Stimulated activated CD8-positive, alpha-beta memory T cell treated with anti-CD3 and anti-CD28 coated beads, Interleukin-2, amount 100 ng/mL, for 1 hour (primary cell): ENCODE measurements at places on chromosomes 11 and 22.

DNA sequence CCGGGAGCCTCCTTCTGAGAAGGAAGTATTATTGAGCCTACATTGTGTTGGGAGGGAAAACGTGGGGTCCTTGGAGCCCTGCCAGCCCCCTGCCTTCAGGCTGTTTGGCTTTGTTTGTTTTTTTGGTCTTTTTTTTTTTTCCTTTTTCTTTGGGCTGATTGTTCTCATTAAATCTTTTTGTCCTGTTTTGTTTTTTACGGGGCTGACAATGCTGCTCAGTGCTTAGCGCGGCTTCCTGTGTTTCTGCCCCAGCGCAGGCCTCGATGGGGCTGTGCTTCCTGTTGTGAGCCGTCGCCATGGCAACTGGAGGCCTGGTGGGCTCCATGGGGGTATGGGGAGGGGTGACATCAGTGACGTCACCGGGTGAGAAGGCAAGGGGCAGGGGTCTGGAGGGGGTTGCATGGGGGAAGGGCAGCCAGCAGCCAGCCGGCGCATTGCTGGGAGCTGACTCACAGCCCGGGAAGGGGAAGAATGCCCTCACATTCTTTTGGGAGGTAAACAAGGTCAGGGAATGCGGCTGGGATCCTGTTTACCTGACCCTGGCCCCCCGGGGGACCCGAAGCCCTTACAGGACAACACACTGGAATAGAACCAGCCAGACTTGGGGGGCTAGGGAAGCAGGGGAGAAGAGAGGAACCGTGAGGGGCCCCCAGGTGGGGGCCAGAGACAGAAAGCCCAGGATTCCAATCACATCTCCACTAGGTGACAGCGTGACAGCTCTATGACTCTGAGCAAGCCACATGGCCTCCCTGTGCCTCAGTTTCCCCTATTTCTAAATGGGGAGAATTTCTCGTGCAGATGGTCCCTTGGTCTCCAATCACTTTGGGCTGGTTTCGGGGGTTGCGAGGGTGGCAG is 22.2 kb upstream of the CBX7 start:
- DNase-seq: peak; percentile 59

DNA sequence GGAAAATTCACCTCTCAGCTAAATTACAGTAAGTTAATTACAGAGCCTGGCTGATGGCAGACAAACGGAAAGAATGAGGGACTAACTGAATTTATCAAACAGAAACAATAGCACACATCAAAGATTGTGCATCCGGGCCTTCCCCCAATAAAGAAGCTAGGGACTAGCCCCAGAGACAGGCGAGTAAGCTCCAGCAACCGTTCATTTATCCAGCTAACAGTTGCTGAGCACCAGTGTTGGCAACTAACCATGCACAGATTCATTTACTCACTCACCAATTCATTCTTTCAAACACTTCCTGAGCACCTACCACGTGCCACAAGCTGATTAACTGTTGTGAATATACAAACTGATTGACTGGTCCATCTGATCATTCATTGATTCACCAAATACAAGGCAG is 51.2 kb downstream of the SMCO4 start:
- DNase-seq: no peak

DNA sequence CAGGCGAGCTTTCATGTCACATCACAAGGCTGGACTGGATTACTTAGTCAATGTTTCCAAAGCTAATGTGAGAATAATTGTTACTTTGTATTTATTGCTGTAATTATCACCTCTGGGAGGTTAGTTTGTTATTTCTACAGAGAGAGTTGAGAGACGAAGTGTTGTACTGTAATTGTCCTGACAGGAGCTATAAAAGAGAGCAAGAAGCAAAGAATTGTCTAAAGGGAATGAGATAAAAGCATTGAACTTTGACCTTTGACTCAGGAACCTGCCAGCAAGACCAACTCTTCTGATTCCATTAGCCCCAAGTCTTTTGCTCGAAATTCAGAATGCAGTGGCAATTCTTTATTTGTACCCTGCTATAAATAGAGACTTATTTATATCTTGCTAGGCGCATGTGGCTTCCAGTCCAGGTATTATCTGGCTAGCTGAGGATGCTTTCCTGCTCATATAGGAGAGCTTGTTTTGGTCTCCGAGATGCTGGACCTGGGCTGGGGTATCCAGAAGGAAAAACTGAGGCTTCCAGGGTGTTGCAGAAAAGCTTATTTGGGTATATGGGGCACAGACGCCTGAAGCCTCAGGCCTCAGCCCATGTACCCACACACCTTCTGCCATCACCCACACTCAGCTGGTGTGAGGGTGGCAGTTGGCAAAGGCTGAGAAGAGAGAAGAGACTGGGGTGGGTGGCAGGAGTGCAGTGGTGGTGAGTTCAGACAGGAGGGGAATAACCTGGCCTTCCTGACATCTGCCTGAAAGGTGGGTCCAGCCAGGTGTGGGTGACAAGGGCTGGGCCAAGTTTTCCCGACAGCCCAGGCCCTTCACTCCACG is 40.7 kb downstream of the SYT13 start:
- no peak for DNase-seq

DNA sequence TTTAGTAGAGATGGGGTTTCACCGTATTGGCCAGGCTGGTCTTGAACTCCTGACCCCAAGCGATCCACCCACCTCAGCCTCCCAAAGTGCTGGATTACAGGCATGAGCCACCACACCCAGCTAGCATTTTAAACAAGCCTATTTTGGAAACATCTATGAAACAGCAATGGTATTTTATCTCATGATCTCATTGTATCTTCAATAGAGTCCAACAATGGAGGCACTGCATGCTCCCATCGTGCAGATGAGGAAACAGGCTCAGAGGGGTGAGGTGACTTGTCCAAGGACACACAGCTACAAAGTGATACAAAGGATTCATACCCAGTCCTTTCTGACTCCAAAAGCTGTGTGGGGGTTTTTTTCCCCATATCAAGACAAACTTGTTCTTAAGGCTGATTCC is 39.0 kb upstream of the RTL6 start:
- no peak for DNase-seq

DNA sequence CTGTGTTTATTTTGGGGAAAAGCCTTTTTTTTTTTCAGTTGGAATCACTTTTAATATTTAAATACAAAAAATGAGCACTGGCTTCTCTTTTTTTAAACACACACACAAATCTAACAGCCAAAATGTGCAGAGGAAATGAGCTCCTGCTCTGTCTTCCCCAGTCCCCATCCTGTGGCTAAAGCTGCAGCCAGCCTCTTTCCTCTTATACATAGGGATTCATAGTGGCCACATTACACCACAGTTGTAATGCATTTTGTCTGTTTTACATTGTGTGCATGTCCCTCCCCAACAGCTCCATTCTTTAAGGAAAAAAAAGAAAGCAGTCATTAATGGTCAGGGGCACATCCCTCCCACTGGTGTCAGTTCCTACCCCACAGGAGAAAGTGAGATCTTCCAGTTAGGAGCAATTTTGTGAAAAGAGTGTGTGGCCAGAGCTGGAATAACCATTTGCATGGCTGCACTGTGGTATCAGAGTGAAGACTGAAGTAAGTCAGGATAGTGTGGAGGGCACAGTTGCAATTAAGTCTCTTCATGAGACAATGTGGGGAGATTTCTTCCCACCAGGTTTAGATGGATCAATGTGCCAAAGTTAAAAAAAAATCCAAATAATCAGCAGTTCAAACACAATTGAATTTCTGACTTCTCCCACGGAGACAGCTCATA is 220.6 kb downstream of the TMEM135 start:
- no peak for DNase-seq

DNA sequence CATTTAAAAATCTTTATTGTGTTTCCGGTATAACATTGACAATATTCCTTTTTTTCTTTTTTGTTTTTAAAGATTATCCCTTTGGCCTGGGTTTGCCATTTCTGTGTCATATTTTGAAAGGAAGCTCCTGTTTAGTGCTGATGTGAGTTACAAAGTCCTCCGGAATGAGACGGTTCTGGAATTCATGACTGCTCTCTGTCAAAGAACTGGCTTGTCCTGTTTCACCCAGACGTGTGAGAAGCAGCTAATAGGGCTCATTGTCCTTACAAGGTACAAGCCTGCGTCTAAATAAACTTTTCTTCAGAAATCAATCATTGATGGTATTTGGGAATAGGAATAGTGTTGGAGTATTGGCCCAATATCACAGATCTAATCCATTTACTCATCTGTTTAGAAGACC is 19.8 kb downstream of the PIWIL4 start:
- no peak for DNase-seq

- DNase-seq: no peak
Observed at GRCh38 chr22:29069463-29069862, 3.4 kb upstream of the KREMEN1 start.

- no peak for DNase-seq
Observed at GRCh38 chr11:6703247-6704063, 20.3 kb upstream of the MRPL17 start.

DNA sequence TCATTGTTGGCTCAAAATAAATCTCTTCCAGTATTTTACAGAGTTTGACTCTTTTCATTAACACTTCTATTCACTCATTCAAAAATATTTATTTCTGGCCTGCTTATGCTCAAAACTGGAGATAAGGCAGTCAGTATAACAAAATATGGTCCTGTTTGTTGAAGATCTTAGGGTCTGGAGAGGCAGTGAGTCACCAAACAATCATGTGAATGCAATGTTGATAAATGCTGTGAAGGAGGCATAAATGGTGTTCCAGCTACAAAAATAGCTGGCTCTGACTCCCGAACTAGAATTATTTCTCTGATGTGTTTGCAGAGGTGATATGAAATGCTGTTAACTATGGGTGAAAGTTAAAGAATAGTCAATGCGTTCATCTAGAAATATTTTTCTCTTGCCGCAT is 390.6 kb downstream of the AASDHPPT start:
- DNase-seq: no peak

DNA sequence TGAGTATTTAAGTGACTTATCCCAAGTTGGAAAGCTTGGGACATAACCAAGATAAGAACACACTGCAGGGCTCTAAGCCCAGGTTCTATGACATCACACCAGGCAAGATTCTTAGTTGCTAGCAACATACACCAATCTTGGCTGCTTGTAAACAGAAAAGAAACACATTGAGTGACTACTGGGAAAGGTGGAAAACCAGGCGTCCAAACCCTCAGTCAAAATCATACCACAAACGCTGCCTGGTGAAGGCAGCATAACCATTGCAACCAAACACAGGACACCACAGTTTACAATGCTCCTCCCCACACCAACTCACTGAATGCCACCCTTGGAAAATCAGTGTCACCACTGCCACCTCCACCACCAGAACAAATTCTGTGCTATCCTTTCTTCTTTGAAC is 379.9 kb downstream of the TTC28 start:
- no peak for DNase-seq

- DNase-seq: no peak
Observed at GRCh38 chr22:19990609-19991394, 25.8 kb downstream of the ARVCF start.

- DNase-seq: no peak
Observed at GRCh38 chr11:133530501-133530835, 1.8 kb downstream of the OPCML start.

DNA sequence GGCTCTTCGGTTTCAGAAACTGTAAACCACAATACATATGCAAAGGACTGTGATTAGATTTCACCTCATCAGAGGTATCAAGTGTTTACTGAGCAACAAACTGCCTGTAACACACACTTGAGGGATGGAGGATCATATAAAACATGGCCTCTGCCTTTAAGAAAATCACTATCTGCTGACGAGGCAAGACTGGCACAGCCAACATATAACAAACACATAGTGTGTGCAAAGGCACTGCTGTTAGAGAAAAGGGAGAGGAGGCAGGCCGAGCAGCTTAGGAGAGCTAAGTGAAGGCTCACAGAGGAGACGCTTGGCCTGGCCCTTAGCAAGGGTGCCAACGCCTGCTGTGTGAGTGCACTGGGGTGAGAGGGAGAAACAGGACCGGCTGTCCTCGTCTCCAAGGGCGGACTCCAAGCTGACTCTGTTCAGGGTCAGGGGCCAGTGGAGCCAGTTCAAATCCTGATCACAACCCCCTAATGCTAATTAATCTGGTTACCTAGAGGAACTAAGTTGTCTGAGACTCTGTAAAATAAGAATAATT is 48.2 kb downstream of the LRFN4 start:
- no peak for DNase-seq

DNA sequence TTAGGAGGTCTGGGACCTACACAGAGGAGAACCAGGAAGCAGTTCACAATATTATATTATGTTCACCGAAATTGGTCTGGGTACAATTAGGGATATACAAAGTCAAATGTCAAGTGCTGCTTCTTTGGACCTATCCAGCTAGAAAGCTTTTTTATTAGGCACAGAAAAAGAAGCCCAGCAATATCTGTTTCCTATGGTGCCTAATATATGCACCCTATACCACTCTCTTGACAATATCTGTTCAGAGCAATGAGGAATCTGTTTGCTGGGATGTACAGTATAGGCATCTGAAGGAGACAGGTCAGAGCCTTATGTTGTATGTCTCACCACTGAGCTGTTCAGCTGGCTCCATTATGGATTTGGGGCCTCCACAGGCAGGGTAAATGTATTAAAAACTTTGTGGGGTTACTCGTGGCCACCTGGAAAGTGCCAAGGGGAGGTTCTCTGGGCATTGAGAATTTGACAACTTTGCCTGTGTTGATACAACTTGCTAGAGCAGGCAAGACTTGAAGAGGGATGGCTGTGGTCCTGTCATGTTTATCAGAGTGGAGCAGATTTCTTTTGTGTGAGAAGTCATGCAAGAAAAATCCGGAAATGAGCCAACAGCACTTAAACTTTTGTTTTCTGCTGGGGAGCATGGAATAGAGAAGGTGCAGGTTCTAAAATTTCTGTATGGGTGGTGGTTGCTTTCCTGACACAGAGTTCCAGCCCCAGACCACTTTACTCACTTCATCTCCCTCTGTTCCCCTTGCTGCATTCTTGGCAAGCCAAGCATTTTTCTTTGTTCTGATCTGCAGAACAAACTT is 10.1 kb downstream of the STIM1 start:
- no peak for DNase-seq

GRCh38 chr11:116882386-116882785 is 45.0 kb upstream of the APOA1 start:
- DNase-seq: no peak

DNA sequence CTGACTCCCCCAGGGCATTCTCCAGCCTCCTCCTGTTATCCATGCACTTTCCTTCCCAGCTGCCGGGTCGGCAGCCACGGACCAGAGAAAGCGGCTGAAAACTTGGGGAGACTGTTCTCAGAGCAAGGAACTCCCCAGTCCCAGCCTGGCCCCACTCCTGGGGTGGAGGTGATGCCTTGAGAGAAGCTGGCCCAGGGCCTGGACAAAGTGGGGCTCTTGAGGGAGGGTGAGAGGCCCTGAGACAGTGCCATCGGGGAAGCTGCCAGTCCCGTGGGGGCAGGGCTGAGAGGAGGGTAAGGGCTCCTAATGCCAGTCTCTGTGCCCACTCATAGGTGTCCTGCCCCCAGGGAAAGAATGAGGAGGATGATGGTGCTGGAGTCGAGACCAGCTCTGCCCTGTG is 53.8 kb downstream of the FLRT1 start:
- DNase-seq: no peak

- DNase-seq: no peak
Observed at GRCh38 chr11:34649597-34649996, 28.7 kb downstream of the EHF start.
